Amniotic stem cell (primary cell): ENCODE measurements at places on chromosomes 4 and X.
A peak's percentile ranks its signal among the peaks of the same experiment; 100 is the strongest.

GRCh38 chrX:78321809-78322208 is 5.6 kb downstream of the CYSLTR1 start:
- no peak for DNase-seq

DNA sequence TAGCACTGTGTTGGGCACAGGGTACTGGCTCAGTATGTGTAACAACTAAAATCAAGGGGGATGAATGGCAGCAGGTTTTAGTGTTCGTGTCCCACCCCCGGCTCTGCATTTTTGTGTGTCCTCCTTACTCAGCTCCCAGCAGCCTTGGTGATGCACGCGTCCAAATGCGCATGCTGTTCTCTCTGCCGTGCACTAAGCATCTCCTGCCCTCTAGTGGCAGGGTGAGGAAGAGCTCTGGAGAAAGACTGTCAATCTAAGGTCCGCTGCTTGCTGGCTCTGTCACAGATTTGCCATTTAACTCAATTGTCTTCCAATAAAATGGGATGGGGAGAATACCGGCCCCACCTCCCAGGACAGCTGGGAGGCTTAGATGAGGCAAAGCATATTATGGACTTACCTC is 61.4 kb downstream of the WFS1 start:
- no peak for DNase-seq

DNA sequence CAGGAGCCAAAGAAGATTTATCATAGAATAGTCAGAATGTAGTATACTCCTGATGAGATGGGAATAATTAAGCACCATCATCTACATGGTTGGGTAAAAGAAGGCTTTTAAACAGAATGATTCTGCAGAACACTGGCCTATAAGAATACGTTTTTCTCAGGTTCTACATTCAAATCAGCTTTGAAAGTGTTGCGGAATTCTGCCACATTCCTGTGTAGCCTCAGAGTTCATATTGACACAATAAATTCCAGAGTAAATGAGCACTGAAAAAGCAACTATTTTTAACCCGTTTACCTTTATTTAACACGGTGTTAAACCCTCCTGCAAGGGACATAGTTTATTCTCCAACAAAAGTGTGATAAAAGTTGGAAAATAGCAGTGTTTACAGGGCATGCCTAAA is 950.2 kb upstream of the SLIT2 start:
- no peak for DNase-seq

DNA sequence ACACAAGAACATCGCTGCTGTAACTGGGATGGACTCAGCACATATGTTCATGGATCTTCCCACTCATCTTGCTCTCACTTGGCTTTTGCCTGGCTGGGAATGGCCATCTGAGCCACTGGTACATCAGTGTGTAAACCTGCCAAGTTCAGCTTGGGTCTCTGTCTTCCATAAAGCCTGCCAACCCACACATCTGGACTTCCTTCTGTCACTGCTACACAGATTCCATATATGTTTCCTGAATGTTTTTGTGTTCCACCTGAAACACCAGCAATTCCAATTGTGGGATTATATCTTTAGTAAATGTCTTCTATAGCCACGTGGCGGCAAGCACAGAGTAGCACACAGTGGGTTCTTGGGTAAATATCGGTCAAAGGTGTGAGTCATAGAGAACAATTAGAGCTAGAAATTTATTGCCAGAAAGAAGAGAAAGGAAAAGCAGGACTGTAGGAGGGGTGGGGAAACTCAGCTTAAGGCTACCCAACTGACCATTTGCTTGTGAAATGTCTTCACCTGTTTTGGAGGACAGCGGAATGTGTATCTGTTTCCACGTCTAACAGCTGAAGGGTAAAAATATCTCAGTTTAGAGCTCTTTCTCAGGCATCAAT is 125.9 kb downstream of the MFAP3L start:
- DNase-seq, result no peak

GRCh38 chrX:53729751-53730150 is 43.2 kb upstream of the HUWE1 start:
- DNase-seq, result no peak

- no peak for DNase-seq
Measured at GRCh38 chr4:152630324-152630723, 49.5 kb downstream of the TMEM154 start.

- no peak for DNase-seq
Measured at GRCh38 chr4:174365018-174365587, 81.4 kb downstream of the CEP44 start.

DNA sequence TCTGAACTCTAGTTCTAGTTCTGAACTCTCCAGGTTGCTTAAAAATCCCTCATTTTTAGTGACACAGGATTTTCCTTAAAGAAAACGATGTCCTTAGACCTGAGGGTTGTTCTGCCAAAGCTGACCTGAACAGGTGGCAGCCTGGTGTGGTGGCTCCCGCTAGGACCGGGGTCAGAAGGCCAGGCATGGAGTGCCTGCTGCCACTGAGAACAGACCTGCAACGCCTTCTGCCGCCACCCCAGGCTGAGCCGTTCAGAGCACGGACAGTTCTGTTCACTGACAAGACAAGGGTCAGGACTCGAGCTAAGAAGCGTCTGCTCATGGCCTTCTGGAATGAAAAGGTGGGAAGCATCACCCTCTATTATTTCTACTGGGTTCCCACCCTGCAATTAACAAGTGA is 15.8 kb downstream of the DCTD start:
- DNase-seq, result no peak

DNA sequence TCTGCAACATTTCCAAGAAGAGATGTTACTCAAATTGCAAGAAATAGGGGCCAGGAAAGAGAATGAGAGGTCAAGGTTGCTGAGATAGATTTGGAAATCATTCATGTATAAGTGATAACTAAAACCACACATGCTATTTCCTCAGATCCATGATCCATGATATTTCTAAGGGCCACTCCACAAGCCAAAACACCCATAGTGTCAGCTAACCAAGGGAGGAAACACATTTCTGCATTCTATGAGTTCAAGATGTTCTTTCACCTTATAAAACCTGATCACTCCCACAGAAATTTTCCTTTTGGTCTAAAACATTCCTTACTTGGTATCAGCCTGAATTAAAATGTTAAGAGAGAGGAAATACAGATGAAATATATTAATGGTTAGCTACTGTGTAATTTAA is 47.2 kb downstream of the TBCK start:
- no peak for DNase-seq

GRCh38 chrX:118795528-118796280 is 27.9 kb upstream of the ZCCHC12 start:
- no peak for DNase-seq

DNA sequence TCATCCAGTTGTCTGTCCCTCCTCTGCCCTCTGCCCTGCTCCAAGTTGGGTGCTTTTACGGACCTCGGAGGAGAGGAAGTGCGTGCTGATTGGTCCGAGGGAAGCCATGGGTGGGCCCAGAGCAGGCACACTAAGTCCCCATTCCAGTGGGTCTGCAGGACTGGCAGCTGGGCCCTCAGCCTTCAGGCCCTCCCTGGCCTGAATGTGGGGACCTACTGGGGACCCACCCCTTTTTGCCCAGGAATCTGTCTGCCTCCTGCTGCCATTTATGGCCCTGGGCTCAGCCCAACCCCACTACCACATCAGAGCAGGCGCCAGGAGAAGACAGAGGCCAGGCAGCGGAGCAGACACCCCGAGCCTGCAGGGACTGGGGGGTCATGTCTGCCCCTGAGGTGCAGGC is 169.6 kb downstream of the TEX13A start:
- DNase-seq, result no peak

DNA sequence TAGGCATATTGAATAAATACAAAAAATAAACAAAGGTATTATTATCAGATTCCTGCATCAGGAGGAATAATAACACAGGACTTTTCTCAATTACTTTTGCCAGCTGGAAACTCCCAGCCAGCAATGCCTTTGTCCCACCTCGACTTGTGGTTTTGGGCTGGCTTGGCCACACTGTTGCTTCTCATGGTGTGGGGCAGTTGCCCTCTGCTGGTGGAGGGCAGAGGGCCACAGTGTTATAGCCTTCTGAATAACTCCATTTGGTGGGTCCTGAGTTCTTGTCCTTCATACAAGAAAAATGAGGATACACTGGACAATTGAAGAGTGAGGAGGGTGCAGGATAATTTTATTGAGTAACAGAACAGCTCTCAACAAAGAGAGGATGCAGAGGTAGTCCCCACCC is 1206.0 kb upstream of the ADGRL3 start:
- no peak for DNase-seq

DNA sequence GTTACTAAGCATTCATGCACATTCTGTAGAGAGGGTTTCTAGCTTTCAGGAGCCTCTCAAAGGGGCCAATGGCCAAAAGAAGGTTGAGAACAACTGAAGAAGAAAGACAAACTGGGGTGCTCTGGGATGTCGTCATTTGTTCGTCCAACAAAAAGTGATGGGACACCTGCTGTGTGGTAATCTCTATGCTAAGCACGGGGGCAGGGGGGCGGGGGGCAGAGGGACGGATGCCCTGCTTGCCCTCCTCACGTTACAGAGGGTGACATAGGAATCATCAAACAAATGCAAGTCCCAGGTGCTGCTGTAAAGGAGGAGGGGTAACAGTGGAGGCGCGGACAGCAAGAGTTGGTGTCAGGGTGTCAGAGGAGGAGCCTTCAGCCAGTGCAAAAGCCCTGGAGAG is 12.8 kb upstream of the CRMP1 start:
- DNase-seq, result no peak

DNA sequence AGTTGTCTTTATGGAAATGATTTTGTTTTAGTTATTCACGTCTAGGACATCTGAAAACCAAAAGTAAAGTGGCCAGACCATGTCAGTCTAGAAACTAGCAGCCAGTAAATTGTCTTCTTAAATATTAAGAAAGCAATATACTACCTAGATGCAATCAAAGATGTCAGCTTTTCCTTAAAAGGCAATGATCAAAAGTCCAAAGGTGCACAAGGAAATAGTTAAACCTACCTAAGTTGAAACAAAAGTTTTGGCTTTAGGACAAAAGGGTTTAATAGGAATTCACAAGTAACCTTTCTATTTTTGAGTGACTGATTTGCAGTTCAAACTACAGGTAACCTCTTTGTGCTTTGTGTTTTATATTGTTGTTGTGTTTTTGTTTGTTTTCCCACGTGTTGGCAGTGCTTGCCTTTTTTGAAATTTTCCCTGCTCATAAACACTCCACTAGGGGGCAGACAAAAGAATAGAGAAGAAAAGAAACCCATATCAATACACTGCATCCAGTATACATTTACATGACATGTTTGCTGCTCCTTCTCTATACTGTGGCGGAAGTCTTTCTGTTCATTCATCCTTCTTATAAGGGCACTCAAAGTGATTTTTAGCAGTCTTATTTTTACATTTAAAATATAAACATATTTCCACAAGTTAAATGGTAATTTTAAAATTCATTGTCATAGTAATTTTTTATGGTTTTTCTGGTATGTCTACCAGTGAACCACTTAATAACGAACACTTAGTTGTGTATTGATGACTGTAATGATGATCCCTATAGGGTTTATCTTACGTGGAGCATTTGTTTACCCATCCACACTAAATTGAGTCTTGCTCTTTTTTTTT is 62.7 kb downstream of the GAB1 start:
- no peak for DNase-seq

DNA sequence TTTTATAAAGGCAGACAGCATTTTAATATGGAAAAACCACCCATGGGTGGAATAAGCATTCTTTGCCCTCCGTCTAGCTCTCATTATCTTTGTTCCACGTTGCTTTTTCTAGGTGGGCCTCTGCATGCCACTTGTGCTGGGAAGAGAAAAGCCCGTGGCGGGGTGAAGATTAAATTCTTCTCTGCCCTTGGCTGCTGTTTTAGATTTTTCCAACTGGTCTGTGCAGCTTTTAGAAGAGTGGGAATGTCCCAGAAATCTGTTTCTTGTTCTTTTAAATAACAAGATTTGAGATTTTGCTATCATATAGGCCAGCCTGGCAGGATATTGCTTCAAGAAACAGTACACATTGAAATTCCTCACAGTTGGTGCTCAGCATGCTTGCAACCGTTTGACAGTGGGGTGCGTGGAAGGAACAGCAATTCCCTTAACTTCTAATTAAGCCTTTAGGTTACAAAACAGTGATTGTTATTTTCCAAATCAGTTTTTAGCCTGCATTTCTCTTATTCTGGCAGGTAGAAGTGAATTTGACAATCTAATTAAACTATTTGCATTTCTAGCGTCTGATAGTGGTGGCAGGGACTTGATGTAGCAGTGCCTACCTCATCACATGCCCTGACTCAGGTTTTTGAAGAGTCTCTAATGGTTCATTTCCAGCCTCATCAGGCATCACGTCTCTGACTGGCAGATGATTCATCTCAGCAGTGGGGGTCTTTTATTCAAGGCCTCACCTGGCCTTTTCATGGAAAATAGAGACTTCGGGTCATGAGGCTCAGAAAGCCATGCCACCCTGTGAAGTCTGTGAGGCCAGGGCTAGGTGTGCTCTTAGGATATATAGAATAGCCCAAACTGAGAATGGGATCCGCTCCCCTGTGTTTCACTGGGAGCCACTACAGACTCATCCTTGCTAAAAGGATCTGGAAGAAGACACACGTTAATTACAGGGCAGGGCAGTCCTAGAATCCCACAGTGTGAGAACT is 50.8 kb downstream of the PPEF1 start:
- DNase-seq, result no peak

DNA sequence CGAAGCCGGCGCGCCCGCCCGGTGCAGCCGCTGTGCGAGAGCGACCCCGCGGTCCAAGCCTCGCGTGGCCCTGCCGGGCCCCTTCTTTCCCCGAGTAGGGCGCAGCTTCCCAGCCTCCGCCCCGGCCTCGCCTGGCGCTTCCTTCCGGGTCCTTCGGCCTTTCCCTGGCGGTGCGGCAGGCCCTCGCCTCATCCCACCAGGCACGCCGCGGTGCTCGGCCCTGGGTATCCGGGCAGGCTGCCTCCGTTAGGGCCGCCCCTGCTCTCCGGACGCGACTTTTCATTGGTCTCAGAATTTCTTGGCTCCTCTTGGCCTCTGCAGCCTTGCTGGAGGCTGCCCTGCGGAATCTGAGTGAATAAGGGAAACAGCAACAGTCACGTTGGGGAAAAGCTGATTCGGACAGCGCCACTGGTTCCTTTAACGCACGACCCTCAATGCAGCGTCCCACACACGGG is 429 bp downstream of the UVSSA start:
- DNase-seq, result no peak

GRCh38 chrX:102863735-102864134 is 73.3 kb upstream of the RAB40AL start:
- DNase-seq, result no peak

- no peak for DNase-seq
Measured at GRCh38 chrX:9677098-9677739, 88.4 kb downstream of the GPR143 start.

DNA sequence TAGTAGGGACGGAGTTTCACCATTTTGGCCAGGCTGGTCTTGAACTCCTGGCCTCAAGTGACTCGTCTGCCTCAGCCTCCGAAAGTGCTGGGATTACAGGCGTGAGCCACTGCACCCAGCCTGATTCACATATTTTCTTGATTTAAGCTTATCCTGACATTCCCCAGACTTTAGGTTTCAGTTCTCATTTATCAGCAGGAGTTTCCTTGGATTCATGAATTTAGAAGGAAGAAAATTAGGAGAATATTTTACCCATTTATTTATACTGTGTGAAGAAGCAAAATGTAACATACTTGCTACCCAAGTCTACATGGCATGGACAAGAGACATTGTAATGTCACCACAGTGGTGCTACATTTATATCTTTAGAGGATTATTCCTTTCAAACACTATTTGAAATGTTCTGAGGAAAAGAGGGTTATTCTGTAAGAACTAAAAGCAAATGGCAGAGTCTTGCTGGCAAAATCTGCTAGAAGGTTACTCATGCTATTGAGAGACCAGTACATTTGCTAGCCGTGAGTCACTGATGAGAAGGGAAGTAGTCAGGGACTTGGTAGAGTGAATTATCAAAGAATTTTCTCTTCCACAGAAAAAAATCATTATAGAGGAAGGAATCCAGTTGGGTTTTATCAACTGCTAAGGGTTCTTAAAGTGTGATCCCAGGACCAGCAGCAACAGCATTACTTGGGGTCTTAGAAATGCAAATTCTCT is 26.1 kb upstream of the CFAP299 start:
- peak; percentile 64 for DNase-seq

- DNase-seq, result no peak
Measured at GRCh38 chrX:118772051-118772450, 44.6 kb downstream of the IL13RA1 start.
